ENCODE measurements at places on chromosomes 2 and 18.

DNA sequence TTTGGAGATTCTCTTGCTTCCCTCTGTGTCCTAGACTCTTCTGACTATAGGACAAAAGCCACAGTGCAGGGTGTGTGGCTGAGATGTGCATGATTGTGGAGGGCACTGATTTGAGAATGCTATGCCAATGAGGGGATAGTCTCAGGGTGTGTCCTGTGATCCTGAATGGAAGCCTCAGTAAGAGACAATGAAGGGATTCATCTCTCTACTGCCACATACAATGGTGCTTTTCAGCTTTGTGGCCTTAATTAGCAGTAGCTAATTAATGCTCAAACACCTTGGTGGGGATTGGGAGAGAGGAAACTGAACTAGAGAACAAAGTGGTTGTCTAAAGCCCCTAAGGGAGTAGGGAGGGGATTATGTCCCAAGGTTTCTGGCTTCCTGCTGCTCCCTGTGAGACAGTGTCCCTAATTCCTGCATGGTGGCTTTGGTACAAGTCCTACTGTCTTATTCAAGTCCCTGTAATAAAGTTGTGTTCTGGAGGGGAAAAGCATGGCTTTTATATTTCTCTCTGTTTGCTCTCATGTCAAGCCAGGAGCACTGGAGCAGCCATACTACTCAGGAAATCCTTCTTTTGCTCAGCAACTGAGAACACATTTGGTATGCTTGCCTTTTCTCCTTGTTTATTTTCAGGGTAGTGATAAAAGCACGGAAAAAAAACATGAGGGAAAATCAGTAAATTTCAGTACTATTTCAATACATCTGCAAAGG, 415.2 kb upstream of the TCF4 start:
- no peak for DNase-seq

GRCh38 chr2:151381266-151381665, 23.9 kb downstream of the TNFAIP6 start:
- no peak for DNase-seq

DNA sequence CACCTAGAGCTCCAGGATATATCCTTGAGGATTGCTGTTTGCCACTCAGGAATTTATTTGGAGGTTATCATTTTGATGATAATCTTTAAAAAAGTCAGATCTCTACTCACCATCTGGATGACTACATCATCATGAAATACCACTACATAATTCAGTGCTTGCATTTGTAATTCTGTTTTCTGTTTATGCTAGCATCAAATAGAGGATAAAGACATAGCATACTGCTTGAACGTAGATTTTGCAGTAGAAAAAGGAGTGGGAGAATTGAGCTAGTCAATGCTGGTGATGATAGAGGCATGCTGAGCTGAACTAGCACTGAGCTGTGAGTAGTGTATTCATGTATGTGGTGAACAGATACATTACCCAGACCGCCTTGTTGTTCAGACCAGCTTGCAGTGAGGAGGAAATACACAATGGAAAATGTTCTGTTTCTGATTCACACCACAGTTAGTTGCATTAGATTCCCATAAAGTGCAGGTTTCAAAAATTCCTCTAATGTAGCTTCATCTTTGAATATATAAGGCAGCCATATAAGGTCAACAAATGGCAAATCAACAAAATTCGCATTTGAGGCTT, 68.8 kb upstream of the CDC42EP3 start:
- DNase-seq = no peak

GRCh38 chr2:134200036-134200618, 53.7 kb upstream of the MGAT5 start:
- no peak for DNase-seq

DNA sequence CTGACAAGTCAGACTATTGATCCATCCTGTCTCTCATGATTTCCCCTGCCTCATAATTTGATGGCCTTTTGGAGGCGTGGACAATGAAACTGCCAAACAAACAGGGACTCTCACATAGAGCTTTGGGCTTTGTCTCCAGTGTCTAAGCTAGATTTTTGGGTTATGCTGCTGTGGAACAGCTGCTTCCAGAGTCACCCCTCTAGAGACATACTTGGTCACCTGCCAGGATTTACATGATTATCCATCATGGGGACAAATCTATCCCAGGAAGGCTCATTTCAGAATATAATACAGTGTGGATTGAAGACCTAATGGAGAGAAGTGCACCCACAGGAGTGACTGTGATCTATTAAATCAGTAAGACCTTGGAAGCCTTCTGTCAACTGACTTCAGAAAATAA, 159.6 kb downstream of the SLC8A1 start:
- DNase-seq = no peak

GRCh38 chr2:167769020-167769419, 478.4 kb downstream of the STK39 start:
- DNase-seq = no peak

GRCh38 chr2:149885468-149885867, 297.9 kb upstream of the MMADHC start:
- no peak for DNase-seq

- DNase-seq = no peak
Observed at GRCh38 chr2:84038866-84039265, 420.2 kb downstream of the SUCLG1 start.

- no peak for DNase-seq
Observed at GRCh38 chr2:142707318-142707717, 170.1 kb upstream of the KYNU start.

DNA sequence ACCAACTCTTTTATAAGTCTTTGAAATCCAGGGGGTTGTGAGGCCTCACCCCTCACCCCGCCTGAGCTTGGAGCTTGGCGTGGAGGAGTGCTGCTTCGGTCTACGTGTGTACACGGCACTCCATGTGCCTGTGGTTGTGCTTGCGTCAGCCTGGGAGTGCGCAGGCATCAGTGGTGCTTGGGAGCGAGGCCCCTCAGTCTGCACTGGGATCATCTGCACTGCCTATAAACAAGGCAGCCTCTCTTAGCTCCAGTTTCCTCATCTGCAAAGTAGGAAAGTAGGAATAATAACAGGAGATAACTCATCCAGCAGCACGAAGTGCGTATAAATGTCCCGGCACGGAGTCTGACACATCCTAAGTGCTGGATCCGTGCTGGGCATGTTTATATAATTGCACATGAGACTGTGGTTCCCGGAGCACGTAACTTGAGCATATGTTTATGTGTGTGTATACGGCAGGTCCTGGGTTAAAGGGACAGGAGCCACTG, 1.2 kb downstream of the GYPC start:
- DNase-seq = no peak

GRCh38 chr2:121649149-121649595, at the start of gene CLASP1:
TSS of gene CLASP1 (minus strand) at chr2:121649462. CDS start at chr2:121605895, 43,567 bp downstream.
- DNase-seq = peak; percentile 12

DNA sequence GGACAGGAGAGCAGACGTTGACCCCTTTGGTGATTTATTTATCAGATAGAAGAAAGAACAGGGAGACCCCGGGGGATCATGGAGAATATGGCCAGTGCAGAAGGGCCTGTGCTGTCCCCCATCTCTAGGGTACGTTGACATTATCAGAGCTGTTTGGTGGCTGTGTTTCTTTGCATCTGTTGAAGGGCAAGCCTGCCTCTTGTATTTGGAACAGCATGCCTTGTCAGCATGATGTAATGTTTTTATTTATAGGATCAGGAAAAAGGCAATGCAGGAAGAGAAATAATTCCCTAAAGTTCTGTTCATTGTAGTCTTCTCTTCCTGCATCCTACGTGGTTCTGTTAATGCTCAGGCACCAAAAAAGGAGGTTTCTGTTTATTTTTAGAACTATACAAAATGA, 49.8 kb upstream of the CABYR start:
- no peak for DNase-seq

DNA sequence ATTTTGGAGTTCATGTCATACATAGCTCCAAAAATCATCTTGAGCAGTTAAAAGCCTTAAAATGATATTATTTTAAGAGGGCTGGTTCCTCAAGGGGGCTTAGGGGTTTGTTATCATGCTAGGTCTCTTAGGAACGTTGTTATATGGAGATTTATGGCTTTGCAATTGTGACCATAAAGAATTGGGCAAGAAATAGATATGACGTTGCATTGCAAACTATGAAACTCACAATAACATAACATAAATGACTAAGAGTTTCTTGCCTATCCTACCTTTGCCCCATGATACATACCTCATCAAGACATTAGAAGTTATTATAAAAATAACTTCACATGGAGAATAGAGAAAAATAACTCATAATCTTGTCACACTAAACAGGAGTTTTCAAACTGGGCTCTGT, 206.4 kb upstream of the SESTD1 start:
- no peak for DNase-seq

DNA sequence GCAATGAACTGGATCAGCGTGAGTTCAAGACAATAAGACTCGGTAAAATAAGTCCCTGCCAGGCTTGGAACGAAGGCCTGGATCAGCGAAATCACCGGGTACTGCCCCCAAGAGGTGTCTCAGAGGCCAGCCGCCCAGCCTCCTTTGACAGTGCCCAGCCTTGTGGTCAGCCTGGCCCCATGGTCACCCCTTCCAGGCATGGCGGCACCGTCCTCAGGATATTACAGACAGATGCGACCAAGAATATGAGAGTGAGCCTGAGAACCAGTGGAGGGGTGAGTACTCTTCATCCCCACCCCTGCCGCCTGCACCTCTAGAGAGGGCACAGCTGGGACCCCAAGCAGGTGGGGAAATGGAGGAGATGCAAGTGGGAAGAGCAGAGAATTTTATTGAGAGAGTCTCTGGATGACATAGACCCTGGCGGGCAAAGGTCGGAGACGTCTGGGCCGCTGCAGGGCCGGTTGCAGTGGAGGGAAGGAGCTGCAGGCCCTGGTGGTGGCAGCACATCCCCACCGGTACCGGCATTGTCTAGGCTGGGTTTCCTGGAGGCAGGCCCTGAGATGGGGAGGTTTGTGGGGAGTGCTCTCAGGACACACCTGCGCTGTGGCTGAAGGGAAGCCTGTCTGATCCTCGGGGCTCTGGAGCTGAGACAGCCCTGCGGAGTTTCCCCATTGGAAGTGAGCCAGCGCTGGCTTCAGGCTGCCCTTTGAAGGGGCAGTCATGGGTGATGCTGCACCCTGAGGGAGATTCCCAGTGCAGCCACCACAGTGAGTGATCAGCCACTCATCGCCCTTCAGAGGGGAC, 190.0 kb downstream of the SEPTIN10 start:
- DNase-seq = no peak

GRCh38 chr2:45782436-45782835, 131.0 kb downstream of the PRKCE start:
- no peak for DNase-seq

- no peak for DNase-seq
Observed at GRCh38 chr2:111007757-111008688, 112.7 kb upstream of the BCL2L11 start.

DNA sequence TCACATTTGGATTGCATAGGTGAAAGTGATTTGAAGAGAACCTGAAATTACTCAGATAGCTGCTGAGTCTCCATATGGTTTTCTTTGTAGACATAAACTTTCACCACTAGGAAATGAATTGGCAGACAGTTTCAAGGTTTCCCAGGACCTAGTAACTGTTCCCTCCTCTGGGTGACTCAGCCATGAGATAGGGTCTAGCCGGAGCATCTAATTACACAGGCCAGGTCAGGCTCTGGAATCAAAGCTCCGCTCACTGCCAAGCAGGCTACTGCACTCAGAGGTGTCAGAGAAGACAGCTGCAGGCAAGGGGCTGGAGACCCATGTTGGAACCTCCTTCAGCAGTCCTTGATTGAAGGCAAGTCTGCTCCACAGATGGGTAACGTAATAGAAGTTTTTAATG, 429.2 kb downstream of the TNS1 start:
- no peak for DNase-seq

GRCh38 chr2:205024822-205025518, 479.7 kb downstream of the PARD3B start:
- no peak for DNase-seq

DNA sequence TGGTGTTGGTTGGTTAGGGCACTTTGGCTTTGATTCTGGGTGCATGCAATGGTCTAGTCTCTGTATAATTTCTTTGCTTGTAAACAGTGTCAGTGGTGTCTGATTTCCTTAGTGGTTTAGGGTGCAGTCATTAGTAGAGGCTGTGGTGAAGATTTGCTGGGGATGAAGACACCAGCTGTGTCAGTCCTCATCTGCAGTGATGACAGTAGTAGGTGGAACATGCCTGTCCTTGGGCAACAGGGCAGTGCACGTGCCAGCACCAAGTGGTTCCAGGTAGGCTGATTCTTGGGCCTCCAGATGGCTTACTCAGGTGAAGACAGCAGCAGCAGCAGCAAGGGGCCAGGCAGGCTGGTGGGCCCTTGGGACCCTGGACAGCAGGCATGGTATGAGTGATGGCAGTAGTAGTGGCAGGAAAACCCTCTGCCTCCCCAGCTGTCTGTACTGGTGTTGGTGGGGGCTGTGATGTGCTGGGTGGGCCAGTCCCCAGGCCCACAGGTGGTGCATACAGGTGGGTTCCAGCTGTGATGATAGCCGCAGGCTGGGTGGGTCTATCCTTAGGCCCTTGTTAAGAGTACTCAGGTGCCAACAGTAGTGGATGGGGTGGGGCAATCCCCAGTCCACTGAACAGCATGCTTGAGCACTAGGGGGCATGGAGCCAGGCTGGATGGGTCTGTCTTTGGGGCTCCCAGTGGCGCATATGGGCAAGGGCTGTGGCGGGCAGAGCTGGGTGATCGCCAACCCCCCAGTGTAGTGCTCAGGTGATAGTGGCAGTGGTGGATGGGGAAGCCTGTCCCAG, 140.7 kb upstream of the THUMPD2 start:
- DNase-seq = no peak

DNA sequence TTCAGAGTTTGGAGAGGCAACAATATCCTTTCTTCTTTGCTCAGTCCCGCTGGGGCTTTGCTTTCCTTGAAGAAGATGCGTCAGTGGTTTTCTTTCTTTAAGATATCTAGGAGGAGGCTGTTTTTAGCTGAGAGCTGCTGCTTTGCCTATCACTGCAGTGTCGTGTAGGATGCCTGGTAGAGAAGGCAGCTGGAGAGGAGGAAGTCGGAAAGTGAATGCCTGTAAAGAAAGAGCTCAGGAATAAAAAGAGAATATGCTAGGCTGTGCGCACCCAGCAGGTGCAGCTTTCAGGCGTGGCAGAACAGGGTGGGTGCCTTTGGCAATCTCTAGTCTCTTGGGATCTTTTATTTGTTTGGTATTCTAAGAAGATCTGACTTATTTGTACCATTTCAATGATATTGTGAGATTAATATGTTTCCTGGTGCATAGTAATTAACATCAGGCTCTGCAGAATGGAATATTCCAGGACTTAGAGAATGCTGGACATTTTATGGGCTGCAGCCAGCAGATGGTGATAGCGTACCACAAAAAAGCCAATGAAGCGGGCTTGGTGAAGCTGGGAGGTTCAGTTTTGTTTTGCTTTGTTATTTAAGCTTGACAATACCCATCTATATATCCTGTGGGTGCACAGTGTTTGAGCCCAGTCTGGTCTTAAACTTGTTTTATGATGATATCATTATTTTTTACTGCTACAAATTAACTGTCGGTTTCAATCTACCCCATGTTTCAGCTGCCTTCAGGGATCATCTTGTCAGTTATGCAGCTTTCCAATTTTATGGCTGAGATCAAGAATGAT, 34.9 kb downstream of the CAVIN2 start:
- no peak for DNase-seq

Measured in activated CD8-positive, alpha-beta memory T cell treated with anti-CD3 and anti-CD28 coated beads for 4 hours (primary cell).